CD4-positive, alpha-beta T cell treated with Interleukin-12 subunit alpha and Interleukin-12 subunit beta, for 1 hour (primary cell): ENCODE measurements at places on chromosomes 2 and 18.

DNA sequence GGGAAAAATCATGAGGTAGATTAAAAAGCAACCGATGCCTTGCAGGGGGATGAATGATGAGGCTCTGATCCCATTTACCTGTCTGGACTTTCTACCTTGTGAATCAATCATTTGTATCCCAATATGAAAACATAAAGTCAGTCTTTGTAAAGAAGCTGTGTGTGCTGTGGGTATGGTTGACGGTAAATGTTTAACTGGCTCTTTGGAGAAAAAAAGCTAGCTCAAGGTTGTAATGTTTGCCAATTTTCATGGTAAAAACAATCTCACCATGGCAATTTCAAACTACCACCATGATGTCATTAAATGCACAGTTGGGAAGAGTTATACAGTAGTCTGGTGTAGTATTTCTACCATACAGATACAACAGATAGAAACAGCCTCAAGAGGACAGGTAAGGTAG is 14.6 kb downstream of the TTR start:
- no peak for DNase-seq

- peak; percentile 49 for DNase-seq
These were observed 45.5 kb downstream of the DDX1 start for GRCh38 chr2:15636972-15637785.

- no peak for DNase-seq
These were observed 56.7 kb downstream of the ADI1 start for GRCh38 chr2:3462493-3463104.

GRCh38 chr2:121043827-121044222 is 241.2 kb downstream of the TFCP2L1 start:
- no peak for DNase-seq

DNA sequence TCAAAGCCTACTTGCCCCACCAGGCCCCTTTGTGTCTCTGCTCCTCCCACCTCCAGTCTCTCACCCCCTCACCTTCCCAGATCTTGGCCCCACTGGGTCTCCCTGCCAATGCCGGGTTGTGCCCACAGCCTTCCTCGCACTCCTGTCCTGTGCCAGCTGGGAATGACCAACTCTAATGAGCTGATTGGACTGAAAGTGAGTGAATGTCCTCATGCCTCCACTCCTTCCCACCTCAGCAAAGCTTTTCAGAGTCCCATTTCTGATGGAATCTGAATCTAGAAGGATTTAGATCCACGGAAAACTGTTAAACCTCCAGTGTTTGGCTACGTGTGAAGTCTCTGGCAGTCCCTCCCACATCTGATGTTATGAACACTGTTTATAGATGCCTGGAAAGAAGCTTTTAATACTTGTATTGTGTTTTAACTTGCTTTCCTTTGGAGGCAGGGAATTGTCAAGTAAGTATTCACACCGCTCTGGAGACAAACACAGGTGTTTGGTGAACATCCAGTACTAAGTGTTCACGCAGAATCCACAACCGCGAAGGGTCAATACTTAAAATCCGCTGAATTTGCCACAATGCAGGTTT is 103.9 kb downstream of the RTN4 start:
- no peak for DNase-seq

DNA sequence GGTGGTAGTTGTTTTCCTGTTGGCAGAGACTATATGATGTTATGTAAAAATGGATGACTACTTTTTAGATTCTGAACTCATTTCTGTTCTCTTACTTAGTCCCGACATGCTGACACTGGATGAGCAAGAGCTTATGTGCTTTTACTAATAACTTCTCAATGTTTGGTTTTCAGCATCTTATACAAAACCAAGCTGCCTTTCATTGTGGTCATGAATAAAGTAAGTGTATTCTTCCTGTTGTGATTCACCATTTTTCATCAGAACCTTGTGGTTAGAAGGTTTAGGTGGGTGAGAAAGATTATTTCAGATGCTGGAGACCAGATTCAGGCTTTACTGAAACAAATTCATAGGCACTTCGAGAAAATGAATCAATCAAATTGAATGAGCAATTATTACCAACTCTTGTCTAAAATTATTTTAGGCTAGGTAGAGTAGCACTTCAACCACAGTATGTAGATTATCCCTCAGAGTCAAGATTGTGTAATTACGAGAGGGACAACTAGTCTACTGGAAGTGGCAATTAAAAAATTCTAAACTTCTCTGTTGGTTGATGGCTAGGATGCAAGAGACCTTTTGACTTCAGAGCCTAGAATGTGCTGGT is 9.3 kb downstream of the GPN1 start:
- DNase-seq: peak; percentile 15

GRCh38 chr18:63676526-63677323 is 15.0 kb upstream of the SERPINB3 start:
- DNase-seq: no peak

DNA sequence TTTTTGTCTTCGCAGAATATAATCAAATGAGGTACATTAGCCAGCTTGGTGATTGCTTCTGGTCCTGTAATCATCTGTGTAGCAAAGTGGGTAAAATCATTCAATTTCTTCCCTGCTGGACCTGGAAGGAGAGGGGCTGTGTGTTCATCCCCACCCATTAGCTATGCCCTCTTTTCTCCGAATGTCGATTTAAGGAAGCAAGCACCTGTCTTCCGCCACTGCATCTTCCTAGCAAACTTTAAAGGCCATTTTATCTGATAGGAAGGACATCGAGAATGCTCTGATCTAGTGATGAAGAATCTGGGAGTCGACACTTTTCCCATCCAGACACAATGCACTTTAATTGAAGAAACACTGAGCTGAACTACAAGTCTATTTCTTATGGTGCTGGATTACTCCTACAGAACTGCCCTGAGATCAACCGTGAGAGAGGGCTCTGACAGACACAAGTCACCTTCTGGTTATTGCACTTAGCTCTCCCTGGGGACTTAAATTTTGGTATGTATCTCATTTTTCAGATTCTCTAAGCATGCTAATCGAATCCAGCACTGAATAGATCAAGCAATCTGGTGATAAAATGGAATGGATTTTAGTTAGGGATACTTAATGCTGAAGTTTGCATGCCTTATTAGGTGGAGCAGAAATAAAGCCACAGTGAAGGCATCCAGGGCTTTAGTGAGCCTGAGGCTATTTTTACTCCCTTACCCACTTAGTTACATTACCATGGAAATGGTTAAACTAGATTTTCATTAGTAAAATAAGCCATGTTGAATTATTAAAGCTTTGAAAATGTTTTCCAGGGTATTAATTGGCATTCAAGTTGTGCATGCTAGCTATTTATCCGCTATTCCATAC is 1.3 kb downstream of the NYAP2 start:
- no peak for DNase-seq

- DNase-seq: peak; percentile 28
These were observed 24.5 kb upstream of the HPCAL1 start for GRCh38 chr2:10278029-10278762.

DNA sequence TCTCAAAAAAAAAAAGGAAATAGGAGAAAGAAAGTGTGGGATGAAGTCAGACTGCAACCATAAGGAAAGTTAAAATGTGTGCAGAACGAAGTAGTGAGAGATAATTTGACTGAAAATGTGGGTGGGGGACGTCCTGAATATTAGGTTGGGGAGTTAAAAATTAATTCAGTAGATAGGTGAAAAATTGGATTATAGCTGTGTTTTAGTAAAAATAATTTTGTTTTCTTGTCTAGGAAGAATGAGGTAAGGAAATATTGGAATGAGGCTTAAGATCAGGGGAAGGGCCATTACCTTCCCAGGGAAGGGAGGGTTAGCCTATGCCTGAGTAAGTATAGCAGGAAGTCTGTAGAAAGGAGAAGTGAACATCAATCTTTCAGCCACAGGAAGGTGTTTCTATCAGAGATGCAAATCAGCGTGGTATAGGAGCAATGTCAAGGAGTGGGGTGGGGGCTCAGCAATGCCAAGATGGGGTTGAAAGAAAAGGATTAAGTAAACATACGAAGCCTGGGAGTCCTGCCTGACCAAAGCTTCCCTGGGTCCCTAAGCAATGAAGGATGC is 250.9 kb downstream of the PIEZO2 start:
- DNase-seq: no peak

DNA sequence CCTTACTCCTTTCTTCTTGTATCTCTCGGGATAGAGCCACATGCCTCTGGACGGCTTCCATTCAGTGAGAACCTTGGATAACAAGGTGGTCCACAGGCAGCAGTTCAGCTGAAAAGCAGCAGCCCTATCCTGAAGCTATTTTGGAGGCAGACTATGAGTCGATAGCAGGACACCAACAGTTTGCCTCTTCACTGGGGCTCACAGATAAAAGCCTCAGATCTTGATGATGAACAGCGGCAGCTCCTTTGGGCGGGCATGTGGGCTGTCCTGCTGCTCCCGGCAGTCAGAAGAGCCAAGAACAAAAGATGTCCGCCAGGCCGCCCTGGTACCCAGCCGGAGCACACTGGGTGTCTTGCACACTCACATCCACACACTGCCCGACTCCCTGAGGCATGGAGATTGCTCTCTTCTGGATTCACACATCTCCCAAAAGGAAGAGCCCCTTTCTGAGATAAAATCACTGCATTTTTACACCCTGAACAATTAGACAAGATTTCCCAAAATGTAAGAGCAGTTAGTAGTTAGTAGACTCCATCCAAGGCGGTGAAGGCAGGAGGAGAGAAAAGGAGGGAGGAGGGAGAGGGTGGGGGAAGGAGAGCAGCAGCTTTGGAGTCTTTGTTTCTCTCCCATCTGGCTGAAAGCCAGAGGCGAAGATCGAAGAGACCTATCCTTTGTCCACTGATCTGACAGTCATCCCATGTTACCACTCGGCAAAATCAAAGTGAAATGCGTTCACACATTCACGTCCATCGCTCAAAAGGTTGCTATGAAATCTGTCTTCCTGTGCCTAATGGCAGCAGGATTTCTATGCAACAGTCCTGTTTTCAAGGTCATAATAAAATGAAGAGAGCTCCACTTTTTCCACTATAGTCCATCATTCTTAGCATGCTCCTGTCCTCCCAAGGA is 90.1 kb upstream of the KLF7 start:
- no peak for DNase-seq

GRCh38 chr2:113220970-113221708 is 47.4 kb downstream of the PSD4 start:
- DNase-seq: no peak

GRCh38 chr2:44116319-44116718 is 52.4 kb upstream of the PPM1B start:
- no peak for DNase-seq

- DNase-seq: no peak
These were observed 137.7 kb downstream of the CD8B2 start for GRCh38 chr2:106624787-106625380.

DNA sequence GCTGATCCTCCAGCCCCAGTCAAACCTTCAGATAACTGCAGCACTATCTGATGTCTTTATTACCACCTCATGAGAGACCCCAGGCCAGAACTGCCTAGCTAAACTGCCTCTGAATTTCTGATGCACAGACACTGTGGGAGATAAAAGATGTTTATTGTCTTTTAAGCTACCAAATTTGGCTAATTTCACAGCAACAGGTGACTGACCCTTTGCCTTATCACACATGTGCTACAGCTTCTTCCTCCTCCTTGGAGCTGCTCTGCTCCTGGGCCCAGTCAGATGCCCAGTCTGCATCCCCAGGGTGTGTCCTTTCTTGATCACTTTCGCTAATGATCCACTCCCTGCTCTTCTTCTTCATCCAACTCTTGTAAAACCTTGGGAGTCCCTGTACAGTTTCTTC is 19.6 kb upstream of the ACOXL start:
- DNase-seq: no peak

DNA sequence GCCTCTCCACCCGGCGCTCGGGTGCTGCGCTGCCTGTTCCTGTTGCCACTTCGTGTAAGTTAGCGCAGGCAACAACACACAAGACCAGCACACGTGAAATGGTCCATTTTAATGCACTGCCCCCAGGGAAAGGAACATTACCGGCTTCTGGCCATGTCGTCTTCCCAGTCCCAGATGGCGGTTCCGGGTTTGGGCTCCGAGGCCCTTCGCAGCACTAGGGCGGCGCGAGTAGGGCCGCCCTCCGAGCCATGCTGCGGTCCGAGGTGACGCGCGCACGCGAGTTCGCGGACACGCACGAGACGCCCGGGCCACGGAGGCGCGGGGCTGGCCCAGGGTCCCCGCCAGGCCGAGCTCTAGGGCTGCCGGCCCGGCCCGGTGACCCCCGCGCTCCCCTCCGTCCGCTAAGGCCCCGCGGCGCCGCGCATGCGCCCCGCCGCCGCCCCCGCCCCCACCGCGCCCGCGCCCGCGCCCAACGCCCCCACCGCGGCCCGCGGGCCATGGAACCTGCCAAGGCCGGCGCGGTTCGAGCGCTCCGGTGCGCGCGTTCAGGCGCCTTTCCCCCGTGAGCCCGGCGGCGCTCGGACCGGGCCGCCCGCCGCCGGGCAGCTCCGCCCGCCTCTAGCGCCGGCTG is 367 bp upstream of the ZNF236 start:
- DNase-seq: peak; percentile 73

GRCh38 chr18:13614641-13615288 is 111.6 kb downstream of the FAM210A start:
- DNase-seq: peak; percentile 56

GRCh38 chr2:144445196-144445595 is 74.7 kb downstream of the ZEB2 start:
- no peak for DNase-seq

DNA sequence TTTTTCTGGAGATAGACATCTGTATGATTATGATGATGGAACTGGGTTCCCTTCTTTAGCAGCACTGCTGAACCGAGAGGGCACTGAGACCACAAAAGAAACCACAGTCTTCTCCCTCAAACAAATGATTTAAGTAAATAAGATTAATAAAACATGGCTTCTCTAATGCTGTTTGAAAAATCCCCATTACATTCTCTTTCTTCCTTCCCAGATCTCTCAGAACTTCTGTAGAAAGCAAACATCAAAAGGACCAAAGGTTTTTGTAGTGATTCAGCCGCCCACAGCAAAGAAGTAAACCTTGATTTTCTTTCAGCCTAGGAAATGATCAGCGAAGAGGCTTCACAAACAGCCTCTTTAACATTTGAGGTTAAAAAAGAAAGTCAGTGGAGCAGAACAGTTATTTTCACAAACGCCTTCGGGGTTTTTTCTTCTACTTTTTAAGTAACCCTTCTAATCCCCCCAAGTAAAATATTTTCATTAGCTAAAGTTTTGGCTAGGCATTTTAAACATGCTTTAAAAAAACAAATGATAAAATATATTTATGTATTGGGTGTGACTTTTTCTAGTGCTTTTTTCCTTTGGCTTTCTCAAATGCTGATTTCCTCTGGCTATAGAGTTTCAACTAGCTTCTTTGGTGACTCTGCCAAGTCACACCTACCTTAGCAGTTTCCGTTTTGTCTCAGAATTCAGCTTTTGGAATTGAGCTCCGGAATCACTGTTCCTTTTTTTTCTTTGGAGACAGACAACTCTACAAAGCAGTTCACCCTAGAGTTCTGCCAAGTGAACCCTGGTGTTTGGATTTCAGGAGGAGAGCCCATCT is 89.6 kb downstream of the UPP2 start:
- DNase-seq: peak; percentile 36
